ENCODE measurements at places on chromosomes 4 and X.

DNA sequence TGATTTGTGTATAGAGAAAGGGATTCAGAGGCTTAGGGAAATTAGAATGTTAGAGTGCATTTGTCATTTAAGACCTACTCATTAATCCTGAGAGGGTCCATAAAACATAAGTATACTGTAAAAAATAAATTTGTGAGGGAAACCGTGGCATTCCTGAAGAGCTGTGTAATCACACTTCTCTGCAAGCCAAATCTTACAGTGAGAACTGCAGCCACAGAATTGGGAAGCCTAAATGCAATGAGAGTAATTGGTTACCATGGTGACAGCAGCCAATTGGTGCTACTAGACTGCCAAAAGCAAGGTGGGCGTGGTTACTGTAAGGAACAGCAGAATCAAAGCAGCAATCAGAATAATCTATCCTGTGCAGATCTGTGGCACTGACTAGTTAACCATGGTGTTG is 345.2 kb upstream of the GRID2 start:
- DNase-seq = peak; percentile 3

- DNase-seq = no peak
These were observed 5.9 kb upstream of the MAGEB3 start for GRCh38 chrX:30224536-30224935.

DNA sequence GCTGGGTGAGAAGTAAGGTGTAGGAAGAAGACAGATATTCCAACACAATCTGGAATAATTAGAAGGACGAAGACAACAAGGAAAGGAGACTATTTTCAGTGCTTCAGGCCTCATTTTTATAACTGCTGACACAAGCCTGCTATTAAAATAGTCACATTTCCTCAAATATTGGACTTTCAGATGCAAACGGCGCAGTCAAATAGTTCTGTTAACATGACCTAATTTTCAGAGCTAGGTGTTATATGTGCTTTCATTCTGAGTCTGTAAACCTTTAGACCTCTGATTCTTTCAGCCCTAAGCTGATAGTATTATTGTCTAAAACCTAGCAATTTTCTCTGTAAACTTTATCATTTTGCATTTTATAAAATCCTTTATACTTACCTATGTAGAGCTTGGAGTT is 261.5 kb downstream of the IL1RAPL1 start:
- no peak for DNase-seq

DNA sequence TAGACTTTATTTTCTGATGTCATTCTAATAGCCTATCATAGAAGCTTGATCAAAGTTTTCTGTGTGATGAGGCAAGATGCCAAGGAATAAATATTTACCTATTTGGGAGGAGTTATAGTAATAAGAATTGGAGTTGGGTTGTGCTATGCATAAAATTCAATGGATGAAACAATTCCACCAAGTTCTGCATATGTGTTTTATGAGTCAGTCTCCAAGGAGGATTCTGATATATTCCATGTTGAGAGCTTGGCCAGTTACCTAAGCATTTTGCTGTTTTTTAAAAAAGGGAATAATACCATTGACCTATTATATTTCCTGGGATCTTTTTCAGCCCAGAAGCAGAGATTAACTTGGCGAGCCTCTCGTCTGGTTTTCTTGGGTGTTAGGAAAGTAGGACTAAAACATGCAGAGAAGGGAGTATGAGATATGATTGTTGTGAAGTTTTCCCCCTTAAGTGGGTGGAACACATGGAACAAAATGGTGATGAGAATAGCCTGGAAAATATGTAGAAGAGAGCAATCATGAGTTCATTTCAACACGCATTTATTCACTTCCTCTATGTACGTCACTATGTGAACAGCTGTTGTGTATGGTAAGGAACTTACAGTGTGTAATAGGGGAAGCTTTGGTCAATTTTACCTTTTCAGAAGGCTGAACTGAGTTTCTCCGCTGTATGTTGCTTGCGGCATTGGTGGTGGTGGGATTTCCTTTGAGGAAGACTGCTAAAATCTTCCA is 39.2 kb downstream of the POLA1 start:
- no peak for DNase-seq

DNA sequence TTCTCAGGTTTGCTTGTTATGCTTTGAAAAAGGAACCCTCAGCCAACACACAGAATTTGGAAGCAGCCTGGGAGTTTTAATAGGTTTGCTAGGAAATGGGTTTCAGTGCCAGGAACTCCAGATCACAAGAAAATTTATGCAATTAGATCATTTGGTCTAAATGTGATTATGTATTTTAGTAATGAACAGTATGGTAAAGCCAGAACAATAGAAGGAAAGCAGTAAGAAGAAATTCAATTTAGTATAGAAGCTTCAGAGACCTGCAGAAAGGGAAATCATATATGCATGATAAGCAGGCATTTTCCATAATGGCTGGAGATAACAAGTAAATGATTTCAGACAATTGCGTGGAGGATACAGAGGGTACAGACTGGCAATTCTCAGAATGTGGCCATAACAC is 184.7 kb downstream of the KCNIP4 start:
- no peak for DNase-seq

GRCh38 chr4:141090473-141090872 is 42.8 kb downstream of the RNF150 start:
- no peak for DNase-seq

DNA sequence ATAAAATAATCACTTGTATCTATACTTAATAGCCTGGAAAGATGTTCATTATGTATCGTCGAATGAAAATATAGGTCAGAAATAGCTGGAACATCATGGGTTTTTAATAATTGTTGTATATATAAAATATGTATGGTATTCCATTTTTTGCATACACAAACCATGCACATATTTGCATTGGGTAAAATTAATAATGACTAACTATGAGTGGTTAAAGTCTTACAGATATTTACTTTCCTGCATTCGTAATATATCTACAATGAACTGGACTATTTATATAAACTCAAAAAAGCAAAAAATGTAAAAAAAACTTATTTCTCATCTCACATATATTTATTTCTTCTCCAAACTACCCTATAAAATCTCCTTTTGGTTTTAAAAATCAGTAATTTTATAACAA is 46.0 kb downstream of the CYLC1 start:
- no peak for DNase-seq

- DNase-seq = no peak
These were observed 57.9 kb downstream of the DKK2 start for GRCh38 chr4:106978046-106978774.

DNA sequence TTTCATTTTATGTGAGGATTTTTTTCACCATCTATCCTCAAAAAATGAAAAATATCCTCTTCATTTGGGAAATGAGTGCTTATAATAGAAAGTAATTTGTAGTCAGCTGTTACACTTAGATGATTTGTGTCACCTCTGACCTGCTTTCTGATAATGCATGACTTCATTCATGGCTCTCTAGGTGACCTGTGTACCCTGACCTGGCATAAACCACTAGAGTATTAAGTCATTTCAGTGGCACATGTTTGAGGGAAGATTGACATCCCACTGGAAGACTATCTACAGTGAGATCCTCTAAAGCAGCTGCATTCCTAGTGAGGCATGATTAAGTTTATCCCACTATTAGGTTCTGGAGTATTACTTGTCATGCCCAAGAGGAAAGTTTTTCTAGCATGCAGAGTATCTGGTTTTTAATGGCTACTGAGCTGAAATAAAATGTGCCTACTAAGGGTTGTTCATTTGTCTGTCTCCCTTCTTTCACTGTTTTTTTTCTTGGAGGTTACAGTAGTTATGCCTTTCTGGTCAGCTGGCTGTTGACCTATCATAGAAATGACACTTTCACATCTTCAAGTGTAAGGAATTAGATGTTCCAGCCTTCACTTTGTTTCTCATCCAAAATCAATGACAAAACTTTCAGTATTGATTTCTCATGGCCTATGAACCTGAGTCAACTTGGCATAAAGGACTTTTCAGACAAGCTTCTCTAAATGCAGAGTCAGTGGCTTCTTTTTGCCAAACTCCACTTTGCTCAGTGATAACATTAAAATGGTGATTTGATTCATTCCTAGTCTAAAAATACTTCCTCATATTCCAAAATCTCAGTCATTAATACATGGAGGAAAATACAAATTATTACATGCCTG is 33.1 kb downstream of the TET2 start:
- no peak for DNase-seq

DNA sequence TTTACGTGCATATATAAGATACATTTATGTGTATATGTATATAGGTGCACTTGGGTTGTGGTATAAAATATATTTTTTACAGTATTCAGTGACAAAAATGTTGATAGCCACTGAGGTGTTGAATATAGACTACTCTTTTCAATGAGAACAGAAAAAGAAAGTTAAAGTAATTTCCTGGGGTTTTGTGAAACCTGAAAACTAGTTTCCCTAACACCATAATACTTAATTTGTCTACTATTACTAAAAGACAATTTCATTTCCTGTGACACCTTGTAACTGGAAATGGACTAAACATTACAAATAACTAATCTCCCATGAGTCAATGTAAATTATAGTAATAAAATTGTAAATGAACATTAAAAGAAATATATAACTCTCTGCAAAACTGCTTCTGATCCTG is 32.0 kb upstream of the MAP9 start:
- no peak for DNase-seq

DNA sequence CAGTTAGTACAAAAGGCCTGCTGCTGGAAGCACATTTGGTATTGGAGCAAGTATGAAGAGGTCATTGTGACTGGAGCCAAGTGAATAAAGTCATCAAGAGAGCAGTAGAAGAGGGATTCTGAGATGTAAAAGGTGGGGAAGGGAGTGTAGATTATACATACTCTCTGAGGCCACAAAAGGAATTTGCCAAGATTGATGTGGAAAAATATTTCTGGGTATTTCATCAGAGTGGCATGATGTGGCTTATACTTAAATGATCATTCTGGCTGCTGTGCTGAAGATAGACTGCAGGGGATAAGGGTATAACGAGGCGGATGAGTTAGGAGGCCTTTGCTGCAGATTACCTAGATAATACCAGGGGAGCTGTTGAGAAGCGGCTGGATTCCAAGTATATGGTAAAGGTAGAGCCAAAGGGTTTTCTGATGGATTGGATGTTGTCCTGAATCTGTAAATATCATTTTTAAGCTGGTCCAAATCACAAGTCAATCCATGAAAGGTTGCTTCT is 231.8 kb upstream of the AGA start:
- no peak for DNase-seq

- DNase-seq = no peak
These were observed 4.6 kb upstream of the DCAF4L1 start for GRCh38 chr4:41976775-41977516.

GRCh38 chr4:176334066-176334465 is 14.3 kb downstream of the SPCS3 start:
- DNase-seq = no peak
